ENCODE measurements at places on chromosomes 16 and 17. TPM values are rescaled to one million over a fixed set of nuclear protein-coding genes. Genes with fewer than 3 reads are reported as not detected.

DNA sequence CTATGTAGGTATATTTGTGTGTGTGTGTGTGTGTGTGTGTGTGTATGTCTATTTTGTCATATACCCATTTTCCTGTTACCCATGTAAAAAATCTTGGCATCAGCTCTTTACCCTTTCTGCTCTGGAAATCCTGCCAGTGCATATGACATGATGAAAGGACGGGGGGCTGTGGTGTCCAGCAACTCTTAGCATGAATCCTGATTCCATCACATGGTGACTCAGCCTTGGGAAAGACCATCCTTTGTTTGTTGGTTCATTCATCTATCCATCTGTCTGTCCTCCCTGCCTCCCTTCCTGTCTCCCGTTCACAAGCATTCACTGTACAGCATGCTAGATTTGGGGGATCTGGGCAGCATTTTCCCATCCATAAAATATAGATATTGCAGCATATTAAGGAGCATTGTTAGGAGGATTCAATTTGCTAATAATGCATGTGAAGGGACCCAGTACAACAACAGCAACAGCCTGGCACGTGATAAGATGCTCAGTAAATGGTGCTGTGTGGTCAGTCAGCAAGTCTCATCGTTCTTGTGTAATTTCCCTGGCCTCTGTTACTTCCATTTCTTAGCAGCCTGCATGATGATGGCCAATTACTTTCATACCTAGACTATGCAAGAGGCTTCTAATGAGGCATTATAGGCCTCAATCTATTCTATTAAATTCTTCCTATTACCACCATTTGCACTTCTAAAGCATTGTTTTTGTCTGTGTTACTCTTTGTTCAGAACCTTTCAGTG is 191.0 kb downstream of the PRKCA start:
- no peak for DNase-seq

DNA sequence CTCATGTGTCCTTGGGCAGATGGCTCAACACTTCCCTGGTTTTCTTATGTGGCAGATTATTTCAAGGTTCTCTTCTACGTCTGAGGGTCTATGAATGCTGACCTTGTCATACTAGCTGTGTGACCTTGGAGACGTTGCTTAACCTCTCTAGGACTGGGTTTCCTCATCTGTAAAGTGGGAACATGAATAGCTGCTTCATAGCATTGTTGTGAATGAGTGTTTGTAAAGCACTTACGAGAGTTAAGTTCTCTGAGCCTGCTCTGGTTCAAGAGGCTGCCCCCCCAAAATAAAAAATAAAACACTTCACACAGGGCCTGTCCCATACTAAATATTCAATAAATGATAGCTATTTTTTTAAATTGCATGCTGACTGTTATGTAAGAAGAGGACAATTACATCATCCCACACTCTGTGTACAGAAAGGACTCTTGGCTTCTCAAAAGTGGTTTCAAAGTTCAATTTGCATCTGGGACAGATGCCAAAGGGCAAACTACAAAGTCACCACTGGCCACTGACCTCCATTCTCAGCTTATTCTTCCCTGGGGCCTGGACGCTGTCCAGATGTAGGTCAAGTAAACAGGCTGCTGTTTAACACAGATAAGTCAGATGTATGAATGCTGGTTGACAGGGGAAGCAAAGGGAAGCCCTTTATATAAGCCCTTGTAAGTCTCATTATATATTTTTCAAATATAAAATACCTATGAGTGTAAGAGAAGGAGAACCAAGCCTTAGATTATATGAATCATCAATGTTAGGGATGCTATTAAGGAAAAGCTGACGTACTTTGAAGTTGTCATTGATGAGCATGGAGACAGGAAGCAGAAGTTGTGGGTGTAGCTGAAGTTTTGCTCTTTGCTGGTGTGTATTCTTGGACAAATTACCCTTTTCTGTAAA is 15.4 kb upstream of the NDEL1 start:
- peak; percentile 17 for DNase-seq

The ZNF18 gene
- 16.3 TPM for total RNA-seq

The ZFPM1 gene
- total RNA-seq, result 18.1 TPM

The CD300E gene
- 0.93 TPM for total RNA-seq

The RRAD gene
- not detected for total RNA-seq

DNA sequence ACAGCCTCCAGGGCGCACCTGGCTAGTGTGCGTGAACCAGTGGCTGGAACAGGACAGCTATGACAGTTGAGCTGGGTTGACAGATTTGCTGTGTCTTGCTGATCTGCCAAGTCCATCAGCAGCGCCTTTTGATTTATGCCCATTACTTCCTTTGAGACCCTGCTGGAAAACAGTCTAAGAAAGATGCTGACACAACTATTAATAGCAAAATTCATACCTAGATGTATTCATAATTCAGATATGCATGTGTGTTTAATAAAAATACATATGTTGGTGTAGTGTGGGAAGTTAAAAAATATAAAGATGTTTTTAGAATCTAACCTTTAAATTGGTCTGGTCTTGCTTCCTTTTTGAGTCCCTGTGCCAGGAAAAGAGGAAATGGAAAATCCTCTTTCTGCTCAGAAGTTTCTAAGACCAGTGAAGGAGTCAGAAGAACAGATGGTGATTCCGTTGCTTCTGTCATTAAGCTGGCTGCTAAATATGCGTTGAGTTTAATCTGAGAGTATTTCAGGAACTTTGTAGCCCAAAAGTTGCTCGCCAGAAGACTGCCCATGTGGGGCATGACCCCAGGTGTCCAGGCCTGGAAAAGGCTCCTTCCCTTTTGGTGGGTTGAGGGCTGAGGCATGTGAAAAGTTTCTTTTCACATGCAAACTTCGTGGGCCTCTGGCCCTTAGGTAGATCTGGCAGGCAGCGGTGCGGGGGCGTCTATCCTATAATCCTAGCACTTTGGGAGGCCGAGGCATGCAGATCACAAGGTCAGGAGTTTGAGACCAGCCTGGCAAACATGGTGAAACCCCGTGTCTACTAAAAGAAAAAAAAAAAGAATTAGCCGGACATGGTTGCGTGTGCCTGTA is 40.0 kb upstream of the ENDOV start:
- no peak for DNase-seq

GRCh38 chr16:14017886-14018285 is 53.2 kb upstream of the MRTFB start:
- DNase-seq, result no peak

- DNase-seq, result no peak
These were observed 83.4 kb upstream of the ZFHX3 start for GRCh38 chr16:73131156-73131862.

The TEKT1 gene
- not detected for total RNA-seq

The ABCA6 gene
- total RNA-seq, result not detected

The TLCD3A gene
- total RNA-seq, result 25.2 TPM

DNA sequence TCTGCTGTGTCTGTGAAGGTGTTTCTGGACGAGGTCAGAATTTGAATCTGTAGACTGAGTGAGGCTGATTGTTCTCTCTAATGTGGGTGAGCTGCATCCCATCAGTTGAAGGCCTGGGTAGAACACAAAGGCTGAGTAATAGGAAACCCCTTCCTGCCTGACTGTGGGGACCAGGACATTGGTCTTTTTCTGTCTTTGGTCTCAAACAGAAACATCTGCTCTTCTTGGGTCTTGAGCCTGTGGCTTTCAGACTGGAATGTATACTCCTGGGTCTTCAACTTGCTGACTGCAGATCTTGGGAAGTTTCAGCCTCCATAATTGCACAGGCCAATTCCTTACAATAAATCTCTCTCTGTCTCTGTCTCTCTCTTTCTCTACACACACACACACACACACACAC is 19.6 kb upstream of the LRRC75A start:
- no peak for DNase-seq

GRCh38 chr17:73800893-73801292 is 156.6 kb upstream of the SDK2 start:
- DNase-seq, result peak; percentile 43

All from endodermal cell (in vitro differentiated cells).